ENCODE measurements at places on chromosomes 1 and 21.

DNA sequence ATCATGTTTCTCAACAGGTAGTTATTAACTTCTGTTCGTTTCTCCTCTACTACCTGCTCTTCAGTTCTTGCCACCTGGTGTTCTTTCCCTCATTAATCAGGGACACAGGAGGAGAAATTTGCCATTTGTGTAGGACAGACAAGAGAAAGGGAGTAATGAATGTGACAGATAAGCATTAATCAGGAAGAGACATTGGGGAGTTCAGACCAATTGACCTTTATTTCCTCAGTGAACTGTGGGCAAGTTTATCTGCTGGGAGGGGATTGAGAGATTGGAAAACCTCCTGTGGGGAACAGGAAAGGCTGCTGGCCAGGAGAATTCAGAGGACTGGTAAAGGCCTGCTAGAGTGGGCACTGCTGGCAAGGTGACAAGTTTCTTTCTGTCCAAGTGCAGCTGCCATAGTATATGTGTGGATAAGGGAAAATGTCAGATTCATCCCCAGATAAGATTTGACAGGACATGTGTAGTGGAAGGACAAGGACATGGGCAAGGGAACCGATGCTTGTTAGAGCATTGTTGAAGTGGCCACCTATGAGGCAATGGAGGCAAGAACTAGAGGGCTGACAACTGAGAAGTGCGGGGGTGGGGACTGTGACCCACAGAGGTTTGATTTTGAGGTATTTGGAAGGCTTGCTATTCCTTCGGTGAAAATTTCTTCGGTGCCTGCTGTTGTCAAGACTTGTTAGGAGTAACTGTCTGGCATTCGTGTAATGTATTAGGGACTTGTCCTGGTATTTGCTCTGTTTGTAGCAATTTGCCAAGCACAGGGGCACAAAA, 12.6 kb downstream of the SZT2 start:
- DNase-seq: no peak

DNA sequence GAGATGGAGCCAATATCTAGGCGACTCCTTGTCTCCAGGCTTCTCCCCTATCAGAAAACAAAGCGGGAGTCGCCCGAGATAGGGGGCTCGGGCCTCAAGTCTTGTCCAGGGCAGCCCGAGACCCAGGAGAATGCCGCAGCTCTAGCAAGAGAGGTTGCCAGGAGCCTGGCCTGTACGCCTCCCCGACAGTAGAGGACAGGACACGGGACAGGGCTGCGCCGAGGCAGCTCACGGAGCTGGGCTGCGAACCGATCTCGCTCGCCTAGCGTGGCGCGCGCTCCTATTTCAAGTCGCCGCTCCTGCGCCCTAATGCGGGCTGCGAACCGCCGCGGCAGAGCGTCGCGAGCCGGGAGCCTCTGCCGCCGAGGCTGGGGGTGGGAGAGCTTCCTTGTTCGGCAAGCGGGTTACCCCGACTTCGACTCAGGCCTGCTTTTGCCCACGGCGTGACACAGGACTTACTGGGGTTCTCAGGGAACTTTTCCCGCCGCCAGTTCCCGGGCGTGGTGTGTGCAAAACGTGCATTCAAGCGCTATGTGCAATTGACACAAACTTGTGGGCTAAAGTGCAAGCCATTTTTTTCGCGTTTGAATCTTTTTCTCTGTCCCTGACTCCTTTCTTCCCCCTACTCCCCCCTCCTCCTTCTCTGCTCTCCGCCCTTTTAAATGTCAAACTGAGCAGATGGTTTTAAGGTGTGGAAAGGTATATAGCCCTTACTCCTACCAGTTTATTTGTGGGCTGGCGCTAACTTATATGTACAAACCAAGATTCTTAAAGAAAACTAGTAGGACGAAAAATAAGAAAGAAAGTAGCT, 2.4 kb upstream of the PROX1 start:
- no peak for DNase-seq

GRCh38 chr21:36630485-36631206, 68.3 kb upstream of the SIM2 start:
- no peak for DNase-seq

DNA sequence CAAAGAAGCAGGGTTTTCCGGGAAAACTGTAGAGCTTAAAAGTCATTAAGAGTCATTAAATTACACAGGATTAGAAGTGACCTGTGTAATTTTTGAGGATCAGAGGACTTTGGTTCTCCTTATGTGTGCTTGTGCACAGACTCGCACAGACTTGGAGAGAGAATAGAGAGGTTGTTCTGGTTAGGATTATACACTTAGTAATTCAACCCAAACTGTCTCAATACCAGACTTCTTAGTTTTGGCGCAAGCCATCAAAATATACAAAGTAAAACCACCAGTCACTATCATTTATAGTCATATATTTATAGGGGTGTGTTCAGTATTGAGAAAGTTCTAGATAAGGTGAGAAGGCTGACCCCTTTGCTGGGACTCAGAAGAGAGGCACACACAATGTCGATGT, 112.3 kb downstream of the HLX start:
- no peak for DNase-seq

DNA sequence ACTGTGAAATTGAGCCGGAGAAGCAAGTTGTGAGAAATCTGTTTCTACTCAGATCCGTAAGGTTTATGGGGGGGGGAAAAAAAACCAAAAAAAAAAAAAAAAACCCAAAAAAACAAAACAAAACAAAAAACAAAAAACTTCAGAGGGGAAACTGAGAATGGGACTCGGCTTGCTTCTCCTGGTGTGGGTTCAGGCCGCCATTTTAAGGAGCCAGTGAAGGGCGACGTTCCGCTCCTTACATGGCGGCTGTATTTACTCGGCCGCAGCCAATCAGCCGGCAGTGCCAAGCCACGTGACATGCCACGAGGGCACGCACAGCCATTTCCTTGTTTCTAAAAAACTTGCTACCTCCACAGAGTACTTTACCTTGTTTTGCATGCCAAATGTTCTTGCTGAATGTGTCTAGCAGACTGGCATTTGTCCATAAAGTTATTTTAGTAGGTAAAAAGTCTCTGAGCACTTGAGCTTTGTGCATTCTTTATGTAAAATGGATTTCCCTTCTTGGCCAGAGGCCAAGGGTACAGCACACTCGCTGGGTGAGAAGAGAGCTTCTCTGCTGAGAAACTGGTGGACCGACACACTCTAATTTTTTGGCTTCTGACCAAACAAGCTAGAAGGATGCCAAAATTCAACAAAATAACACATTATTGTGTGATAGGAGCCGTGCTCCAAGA, 101.8 kb downstream of the NFIA start:
- DNase-seq: peak; percentile 96

- no peak for DNase-seq
Measured at GRCh38 chr1:101739826-101740330, 256.8 kb downstream of the OLFM3 start.

DNA sequence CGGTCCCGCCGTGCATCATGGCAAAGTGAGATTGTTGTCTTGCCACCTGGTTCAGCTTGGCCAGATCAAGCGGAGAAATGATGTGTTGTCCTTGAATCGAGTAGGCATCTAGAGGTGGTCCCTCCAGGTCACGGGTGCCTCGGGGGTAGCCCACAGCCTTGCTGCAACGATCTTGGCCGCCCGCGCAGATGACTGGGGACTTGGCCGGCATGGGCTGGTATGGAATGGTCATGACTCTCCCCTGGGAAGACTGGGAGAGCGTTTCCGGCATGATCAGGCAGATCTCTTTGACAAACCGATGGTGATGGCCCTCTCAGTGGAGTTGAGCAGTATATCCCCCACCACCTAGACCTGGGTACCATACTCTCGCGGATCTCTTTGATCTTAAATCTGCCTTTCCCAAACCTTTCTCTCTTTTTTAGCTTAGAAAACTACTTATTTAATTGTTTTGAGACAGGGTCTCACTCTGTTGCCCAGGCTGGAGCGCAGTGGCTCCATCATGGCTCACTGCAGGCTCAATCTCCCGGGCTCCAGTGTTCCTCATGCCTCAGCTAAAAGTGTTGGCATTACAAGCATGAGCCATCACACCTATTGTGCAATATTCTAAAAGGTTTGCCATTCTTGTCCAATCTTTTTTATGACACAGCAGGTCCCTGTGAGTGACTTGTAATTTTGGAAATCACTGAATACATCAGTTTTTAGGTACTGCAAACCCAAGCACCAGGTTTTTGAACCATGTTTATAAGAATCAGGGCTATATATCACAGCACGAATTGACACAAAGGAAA, 9.4 kb upstream of the ELAPOR1 start:
- no peak for DNase-seq

GRCh38 chr1:181793831-181794230, 267.7 kb downstream of the ZNF648 start:
- DNase-seq: no peak

- no peak for DNase-seq
Measured at GRCh38 chr1:53315456-53316423, 12.1 kb downstream of the LRP8 start.

GRCh38 chr1:215104283-215104682, 21.7 kb downstream of the KCNK2 start:
- no peak for DNase-seq

DNA sequence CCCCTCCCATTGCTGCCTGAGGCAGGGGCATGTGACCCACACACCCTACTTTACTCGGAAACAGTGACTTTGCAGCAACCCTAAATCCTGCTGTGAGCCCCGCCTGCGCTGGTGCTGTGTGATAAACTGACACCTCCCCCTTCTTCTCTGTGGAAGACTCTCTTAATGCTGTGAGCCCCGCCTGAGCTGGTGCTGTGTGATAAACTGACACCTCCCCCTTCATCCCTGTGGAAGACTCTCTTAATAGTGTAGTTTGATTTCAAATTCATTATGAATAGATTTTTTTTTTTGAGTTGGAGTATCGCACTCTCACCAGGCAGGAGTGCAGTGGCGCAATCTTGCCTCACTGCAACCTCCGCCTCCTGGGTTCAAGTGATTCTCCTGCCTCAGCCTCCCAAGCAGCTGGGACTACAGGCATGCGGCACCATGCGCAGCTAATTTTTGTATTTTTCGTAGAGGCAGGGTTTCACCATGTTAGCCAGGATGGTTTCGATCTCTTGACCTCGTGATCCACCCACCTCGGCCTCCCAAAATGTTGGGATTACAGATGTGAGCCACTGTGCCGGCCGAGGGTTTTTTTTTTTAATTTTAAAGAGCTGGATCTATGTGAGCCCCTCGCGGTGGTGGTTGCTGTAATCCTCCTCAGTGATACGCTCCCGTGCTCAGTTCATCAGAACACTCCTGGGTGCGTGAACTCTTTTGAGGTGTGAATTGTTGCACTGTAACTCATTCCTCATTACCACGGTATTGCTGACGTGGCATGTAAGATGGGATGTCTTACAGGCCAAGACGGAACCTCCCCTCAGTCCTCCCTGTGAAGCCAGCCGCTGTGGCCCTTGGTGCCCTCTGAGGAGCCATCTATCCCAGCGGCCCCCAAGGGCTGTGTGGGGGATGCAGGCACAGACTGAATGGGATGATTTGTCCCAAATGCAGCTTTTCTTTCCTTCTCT, 60.3 kb downstream of the GALNT2 start:
- no peak for DNase-seq

GRCh38 chr1:61084491-61085031, 2.2 kb downstream of the NFIA start:
- no peak for DNase-seq

DNA sequence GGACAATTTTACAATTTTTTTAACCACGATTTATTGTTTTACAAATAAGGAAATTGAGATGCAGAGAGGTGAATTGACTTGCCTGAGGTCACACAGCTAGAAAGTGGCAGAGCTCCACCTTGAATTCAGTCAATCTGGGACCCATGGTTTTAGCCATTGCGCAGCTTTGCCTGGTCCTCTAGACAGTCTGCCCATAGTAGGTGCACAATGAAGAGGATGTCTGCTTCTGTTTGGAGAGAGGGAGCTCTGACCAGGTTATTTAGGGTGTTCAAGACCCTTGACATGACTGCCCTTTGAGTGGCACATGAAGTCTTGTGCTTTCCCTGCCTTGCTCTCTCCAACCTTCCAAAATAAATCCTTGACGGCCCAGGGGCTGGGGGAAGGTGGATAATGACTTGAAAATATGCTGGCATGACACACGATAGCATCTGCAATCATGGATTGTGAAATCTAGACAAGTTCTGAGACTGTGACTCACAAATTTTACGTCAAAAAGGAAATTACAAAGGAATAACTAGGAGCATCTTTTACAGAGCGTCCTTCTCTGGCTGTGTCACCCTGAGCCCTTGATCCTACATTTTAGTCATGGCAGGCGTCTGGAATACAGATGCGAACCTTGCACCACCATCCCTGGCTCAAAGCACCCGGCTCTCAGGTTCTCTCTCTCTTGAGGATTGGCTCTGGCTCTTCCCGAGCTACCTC, 26.2 kb upstream of the ID3 start:
- no peak for DNase-seq

GRCh38 chr21:33824156-33824941, 91.3 kb downstream of the ATP5PO start:
- no peak for DNase-seq

DNA sequence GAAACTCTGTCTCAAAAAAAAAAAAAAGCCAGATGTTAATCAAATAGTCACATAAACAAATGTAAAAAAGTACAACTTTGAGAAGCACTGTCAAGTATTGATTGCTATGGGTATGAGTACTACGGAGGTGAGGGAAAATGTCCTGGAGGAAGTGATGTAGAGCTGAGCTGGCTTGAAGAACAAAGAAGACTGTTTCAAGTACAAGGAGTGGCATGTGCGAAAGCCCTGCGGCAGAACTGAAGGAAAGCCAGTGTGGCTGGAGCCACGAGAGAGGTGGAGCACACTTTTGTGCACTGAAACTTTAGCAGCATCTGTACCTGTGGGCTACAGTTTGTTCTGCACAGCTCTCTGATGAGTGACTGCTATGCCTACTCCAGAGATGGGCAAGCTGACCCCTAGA, 5.4 kb upstream of the RPS6KA1 start:
- DNase-seq: no peak

DNA sequence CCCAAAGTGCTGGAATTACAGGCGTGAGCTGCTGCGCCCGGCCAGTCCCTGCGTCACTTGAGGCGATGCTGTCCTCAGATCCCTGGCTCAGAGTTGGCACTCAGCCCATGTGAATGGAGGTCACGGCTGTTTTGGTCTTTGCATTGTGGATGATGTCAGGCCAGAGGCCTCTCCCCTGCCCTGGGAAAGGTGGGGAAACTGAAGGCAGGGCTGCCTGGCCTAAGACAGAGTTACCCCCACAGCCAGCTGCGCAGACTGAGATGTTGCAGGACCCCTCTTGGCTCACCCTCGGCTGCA, 821 bp downstream of the MASP2 start:
- no peak for DNase-seq

- no peak for DNase-seq
Measured at GRCh38 chr21:45964649-45965048, 16.9 kb upstream of the COL6A1 start.

DNA sequence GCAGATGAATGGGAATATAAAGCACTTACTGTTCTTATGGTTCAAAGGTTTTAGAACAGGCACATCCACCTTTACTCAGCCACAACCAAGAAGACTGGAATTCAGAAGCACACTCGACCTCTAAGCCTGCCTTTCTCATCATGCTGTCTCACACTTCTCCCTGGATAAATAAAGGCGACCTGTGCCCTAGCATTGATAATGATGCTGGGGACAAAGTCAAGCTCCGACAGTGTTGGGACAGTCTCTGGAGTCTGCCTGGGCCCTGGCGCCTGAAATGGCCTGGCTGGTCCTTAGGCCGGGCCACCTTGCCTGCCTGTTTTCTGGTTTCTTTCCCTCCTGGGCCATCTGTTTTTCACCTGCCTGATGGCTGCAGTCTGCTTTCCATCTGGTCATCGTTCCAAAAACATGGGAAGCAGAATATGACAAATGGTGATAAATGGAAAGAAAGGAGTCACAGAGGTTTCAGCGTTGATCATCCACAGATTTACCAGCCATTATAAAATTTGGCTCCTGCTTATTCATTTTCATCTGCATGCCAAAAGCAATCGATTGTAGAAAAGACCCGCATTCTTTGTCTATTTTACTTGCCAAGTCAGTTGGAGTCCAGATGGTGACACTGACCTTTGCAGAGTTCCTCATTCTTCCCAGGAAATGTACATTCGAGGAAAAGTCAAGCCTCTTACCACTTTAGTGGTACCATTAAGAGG, 91.2 kb upstream of the KCNJ15 start:
- no peak for DNase-seq
